WTC11 (cell line): ENCODE measurements at places on chromosomes 7 and 10. TPM values are rescaled to one million over a fixed set of nuclear protein-coding genes. Genes with fewer than 3 reads are reported as not detected.
A peak's percentile ranks its signal among the peaks of the same experiment; 100 is the strongest.

SUGCT gene
- total RNA-seq, result 4.6 to 7.4 TPM (median 7.2 TPM) in 3 replicates

R3HCC1L gene
- total RNA-seq, result 14.0 to 15.0 TPM (median 14.7 TPM) in 3 replicates

PLPP4 gene
- 0.15 TPM in 1 of 3 replicates, not detected in the others for total RNA-seq

PDE1C gene
- 0.37 to 0.55 TPM (median 0.41 TPM) in 3 replicates for total RNA-seq

GRCh38 chr10:44184633-44185314 lies 200.1 kb downstream of the CXCL12 start:
- no peak for DNase-seq
- H3K4me3 ChIP-seq, result no peak overlapping the region
- no peak overlapping the region for H3K27ac ChIP-seq
- H3K27me3 ChIP-seq, result no peaks in the 10 kb centered on the region; the same call in 1 of the 2 replicates
- no peaks in the 10 kb centered on the region for H3K36me3 ChIP-seq

DNA sequence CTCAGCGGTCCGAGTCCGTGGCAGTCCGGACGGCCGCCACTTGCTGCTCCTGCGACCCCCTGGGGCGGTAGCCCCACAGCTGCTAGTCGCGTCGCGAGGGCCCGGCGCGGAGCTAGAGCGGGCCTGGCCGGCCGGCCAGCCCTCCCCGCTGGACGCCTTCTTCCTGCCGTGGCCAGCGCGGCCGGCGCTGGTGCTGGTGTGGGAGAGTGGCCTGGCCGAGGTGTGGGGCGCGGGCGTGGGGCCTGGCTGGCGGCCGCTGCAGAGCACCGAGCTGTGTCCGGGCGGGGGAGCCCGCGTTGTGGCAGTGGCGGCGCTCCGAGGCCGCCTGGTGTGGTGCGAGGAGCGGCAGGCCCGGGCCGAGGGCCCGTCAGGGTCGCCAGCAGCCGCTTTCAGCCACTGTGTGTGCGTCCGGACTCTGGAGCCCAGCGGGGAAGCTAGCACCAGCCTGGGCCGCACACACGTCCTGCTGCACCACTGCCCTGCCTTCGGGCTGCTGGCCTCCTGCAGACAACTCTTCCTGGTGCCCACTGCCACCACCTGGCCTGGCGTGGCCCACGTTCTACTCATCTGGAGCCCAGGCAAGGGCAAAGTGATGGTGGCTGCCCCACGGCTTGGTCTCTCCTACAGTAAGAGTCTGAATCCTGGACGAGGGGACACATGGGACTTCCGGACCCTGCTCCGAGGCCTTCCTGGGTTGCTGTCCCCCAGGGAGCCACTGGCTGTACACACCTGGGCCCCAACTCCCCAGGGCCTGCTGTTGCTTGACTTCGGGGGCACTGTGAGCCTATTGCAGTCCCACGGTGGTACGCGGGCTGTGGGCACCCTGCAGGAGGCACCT lies 631 bp downstream of the HPS6 start:
- H3K36me3 ChIP-seq, result no peaks in the 10 kb centered on the region
- H3K4me3 ChIP-seq, result peak overlapping the region; percentile 81
- peak; percentile 57 for DNase-seq
- no peak overlapping the region for H3K27ac ChIP-seq
- H3K4me1 ChIP-seq, result peaks cover 15% of the 10 kb centered on the region

GRCh38 chr7:116577320-116577871 lies 52.6 kb downstream of the CAV1 start:
- H3K27me3 ChIP-seq, result no peaks in the 10 kb centered on the region
- no peaks in the 10 kb centered on the region; the same call in 1 of the 2 replicates for H3K4me1 ChIP-seq
- no peak overlapping the region for H3K27ac ChIP-seq
- H3K4me3 ChIP-seq, result no peak overlapping the region

DNA sequence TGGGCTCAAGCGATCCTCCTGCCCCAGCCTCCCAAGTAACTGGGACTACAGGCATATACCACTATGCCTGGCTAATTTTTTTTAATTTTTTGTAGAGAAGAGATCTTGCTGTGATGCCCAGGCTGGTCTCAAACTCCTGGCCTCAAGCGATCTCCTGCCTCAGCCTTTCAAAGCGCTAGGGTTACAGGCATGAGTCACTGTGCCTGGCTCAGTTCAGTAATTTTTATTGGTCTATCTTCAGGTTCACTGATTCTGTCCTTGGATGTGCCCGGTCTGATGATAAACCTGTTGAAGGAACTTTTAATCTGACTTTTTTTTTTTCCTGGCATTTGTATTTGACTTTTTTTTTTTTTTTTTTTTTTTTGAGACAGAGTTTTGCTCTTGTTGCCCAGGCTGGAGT lies 40.1 kb upstream of the STRIP2 start:
- H3K4me1 ChIP-seq, result 0 out of 2 replicates have a peak, but pooled peaks cover 4% of the 10 kb centered on the region
- H3K27ac ChIP-seq, result no peak overlapping the region
- H3K27me3 ChIP-seq, result no peaks in the 10 kb centered on the region
- no peak overlapping the region for H3K4me3 ChIP-seq

DNA sequence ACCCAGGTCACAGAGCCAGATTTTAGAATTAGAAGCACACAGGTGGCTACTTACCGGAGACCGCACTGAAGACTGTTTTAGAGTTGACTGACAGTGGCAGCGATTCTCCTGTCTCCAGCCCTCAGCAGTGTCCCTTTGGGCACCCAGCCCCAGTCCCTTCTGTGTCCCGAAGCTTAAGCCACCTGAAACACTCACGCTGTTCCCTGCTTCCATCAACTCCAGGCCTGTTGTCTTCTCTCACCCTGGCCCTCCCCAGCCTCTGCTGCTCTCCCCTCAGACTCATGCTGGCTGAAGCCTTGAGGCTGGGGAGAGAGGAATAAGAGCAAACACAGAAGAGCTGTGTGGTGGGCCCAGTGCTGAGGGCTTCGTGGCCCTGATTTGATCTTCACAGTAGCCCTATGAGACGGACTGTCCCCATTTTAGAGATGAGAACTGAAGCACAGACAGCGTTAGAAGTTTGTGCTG lies 10.6 kb downstream of the SAP25 start:
- no peak overlapping the region for H3K4me3 ChIP-seq
- no peak overlapping the region for H3K27ac ChIP-seq
- H3K36me3 ChIP-seq, result no peaks in the 10 kb centered on the region
- H3K27me3 ChIP-seq, result no peaks in the 10 kb centered on the region

DNA sequence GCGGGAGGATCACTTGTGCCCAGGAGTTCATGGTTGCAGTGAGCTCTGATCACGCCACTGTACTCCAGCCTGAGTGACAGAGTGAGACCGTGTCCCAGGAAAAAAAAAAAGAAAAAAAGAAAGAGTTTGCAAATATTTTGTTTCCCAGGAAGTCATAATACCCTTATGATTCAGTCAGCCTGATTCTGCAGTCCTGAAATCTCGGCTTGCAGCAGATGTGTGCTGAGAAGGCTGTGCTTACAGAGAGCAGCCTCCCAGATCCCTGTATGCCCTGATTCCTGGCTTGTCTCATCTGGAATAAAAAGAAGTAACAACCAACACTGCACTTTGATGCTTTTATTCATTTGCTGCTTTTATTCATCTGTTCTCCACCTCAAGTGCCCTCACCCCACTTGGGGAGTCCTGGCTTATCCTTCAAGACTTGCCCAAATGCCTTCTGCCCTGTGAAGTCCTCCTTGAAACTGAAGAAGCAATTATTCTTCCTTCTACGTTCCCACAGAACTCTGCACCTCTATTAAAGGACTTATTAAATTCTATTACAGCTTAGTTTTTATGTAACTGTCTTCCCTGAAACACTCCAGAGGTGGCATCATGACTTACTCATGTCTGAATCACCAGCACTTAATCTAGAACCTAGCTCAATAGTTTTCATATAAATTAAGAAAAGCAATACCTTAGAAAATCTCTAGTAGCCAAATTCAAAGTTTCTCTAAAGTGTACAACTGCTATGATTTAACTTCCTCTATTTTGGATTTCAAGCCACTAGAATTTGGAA lies 27.7 kb upstream of the BPGM start:
- no peak overlapping the region for H3K4me3 ChIP-seq
- peaks cover 6% of the 10 kb centered on the region; the same call in 1 of the 2 replicates for H3K4me1 ChIP-seq
- H3K27me3 ChIP-seq, result peaks cover 9% of the 10 kb centered on the region
- no peaks in the 10 kb centered on the region for H3K36me3 ChIP-seq
